ENCODE measurements at places on chromosomes 2 and 18.

- DNase-seq, result no peak
These were observed 56.1 kb downstream of the SETBP1 start for GRCh38 chr18:44736664-44737380.

GRCh38 chr2:219087361-219087760 is 26.6 kb upstream of the IHH start:
- no peak for DNase-seq

DNA sequence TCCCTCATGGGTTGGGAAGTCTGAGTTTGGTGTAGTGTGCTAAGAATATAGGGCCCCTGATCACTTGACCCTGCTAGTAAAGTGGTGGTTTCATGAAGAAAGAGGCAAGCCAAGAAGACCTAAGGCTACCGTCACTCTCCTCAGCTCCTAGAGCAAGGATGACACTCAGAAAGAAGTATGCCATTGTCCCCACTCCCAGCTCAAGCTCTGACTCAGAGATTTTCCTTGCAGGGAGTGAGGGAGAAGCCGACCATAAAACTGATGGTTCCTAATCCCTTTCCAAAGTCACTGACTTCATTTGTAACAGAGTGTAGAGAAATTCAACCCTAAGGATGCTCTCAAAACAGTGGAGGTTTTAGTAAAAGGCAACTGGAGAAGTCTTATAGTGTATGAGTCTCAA is 80.9 kb downstream of the ICA1L start:
- DNase-seq, result no peak

GRCh38 chr2:114769110-114769509 is 326.7 kb downstream of the DPP10 start:
- DNase-seq, result no peak

DNA sequence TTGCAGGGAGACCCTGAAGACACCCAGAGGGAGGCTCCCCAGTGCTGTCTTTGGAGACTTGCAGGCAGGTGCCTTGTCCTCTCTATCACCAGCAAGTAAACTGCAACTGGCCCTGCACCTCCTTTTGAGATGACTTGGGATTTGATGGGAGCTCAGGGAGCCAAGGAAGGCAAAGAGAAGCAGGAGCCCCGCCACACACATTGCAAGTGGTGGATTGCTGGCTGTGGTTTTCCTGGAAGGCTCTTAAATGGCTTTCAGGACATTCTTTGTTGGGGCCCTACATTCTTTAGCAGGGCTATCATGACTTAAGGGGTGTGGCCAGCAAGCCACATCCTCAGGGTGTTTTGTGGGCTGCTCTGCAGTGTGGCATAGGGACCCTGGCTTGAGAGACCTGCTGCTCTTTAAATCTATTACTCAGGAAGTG is 39.9 kb upstream of the CDC42EP3 start:
- no peak for DNase-seq

GRCh38 chr2:240208631-240209211 is 68.3 kb upstream of the OTOS start:
- no peak for DNase-seq

DNA sequence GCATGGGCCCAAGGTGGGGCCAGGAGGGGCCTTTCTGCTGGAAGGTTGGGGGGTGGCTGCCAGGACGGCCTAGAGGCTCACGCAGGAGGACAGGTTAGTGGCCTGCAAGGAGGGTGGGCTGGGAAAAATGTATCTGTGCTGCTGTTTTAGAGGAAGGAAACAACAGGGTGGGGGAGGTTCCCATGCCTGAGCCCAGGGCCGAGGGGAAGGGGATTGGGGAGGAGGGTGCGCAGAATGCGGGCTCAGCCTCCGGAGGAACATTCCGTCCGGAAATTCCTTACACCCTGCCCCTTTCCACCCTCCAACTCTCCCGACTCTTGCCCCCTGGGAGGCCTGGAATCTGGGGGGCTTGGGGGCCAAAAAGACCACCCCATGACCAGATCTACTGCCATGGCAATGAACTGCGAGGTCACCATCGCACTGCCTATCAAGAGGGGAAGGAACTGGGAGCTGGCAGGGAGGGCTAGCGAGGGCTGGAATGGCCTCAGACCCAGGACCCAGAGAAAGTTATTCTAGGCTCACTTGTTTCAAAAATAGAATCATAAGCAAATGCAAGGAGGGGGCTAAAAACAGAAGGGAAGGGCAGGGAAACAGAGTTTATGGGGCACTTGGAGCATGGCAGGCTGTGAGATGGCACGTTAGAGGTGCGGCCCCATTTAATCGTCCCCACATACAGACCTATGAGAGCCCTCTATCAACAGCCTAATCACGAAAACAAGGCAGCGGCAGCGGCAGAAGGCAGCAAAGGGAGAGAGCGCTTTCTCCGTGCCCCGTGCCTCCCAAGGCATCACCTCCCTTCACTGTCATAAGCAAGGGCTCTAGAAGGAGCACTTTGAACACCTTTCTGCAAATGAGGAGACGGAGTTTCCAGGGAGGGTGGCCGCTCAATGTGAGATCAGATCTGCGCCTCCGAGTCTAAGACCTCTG is 90.4 kb downstream of the TNS1 start:
- no peak for DNase-seq

Data from GM10248 (cell line).